ENCODE measurements at places on chromosomes 11 and 22. TPM values are rescaled to one million over a fixed set of nuclear protein-coding genes. Genes with fewer than 3 reads are reported as not detected.

Gene GALNT18
- 42.1 TPM for total RNA-seq

Gene KCNQ1
- 45.5 TPM for total RNA-seq

Gene CASP5
- total RNA-seq = 0.91 TPM

Gene FERMT3
- 36.3 TPM for total RNA-seq

Gene LRP4
- total RNA-seq = 3.7 TPM

Gene DMC1
- 0.66 TPM for total RNA-seq

Gene TRPM5
- total RNA-seq = 0.25 TPM

Gene SLC5A12
- total RNA-seq = 0.94 TPM

Gene CADM1
- 33.5 TPM for total RNA-seq

Gene CECR2
- 3.4 TPM for total RNA-seq

Gene CRYBB2
- not detected for total RNA-seq

Gene MGAT3
- total RNA-seq = 5.4 TPM
